ENCODE measurements at places on chromosomes 12 and 14. TPM values are rescaled to one million over a fixed set of nuclear protein-coding genes. Genes with fewer than 3 reads are reported as not detected.

DNA sequence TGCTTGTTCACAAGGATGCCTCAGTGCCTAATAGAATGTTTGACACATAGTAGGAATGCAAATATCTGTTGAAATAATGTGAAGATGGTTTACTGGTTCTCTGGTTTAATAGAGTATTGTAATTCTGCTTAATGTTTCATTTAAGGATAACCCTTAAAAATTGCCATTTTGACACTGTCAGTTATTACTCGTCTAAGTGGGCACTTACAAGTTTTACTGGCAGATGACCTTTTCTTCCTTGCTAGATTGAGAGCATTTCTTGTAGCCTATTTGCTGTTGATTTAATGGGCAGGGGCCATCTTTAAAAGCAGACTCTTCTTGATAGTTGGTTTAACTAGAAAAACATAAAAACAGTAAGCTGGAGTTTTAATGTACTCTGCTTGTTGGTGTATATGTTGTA is 1.9 kb downstream of the TMEM263 start:
- no peak for ATAC-seq

GRCh38 chr14:27077214-27077613 is 479.4 kb upstream of the NOVA1 start:
- ATAC-seq = no peak

AKT1 gene
- 57.3 TPM for total RNA-seq

GRCh38 chr12:12214635-12215131 is 52.2 kb downstream of the LRP6 start:
- no peak for ATAC-seq

TAS2R31 gene
- 0.92 TPM for total RNA-seq

LIN7A gene
- total RNA-seq = 0.56 TPM

GRCh38 chr14:89331398-89331797 is 85.6 kb downstream of the FOXN3 start:
- no peak for ATAC-seq

GRCh38 chr12:29088611-29089219 is 60.4 kb upstream of the FAR2 start:
- no peak for ATAC-seq

DNA sequence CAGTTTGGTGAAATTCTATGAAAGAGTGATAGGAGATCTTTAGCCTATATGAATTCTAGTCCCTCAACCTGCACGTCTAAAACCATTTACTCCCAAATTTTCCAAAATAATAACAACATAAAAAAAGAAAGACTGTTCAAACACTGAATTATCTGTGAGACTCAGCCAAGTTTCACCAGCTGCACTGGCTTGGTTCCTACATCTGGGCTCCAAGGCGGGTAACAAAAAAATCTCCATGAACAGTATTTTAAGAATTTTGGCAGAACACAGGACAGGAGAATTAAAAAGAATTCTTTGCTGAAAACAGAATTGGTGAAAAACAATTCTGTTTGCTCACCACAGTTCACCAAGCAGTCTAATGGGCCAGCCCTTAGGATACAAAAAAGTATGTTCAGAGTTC is 536.8 kb upstream of the ATP2B1 start:
- no peak for ATAC-seq

DNA sequence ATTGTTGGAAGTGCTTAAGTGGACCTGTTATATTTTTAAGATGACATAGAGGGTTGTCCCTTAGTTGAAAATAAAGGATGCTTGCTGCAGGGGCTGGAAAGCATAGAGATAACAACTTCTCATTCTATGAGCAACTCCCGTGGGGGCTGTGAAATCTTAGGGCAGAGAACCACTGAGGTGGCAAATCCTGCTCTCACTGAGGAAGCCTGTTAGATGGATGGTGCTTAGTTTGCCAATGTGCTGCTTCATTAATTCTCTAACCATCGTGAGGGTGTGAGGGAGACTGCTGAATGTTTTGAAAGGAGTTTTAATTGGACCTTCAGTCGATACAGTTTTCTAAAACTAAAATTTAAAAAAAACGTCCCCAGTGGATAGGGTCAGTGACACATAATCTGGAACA is 46.5 kb downstream of the PTPRO start:
- ATAC-seq = no peak

ZFHX2 gene
- 0.44 TPM for total RNA-seq

OASL gene
- total RNA-seq = 5.9 TPM

GRCh38 chr14:85027681-85028370 is 502.1 kb upstream of the FLRT2 start:
- ATAC-seq = no peak

LPAR5 gene
- total RNA-seq = 18.9 TPM

ARG2 gene
- 35.6 TPM for total RNA-seq

- ATAC-seq = no peak
These were observed 57.9 kb downstream of the FZD10 start for GRCh38 chr12:130219929-130220705.

DNAI7 gene
- not detected for total RNA-seq

TTC8 gene
- 12.8 TPM for total RNA-seq

DNA sequence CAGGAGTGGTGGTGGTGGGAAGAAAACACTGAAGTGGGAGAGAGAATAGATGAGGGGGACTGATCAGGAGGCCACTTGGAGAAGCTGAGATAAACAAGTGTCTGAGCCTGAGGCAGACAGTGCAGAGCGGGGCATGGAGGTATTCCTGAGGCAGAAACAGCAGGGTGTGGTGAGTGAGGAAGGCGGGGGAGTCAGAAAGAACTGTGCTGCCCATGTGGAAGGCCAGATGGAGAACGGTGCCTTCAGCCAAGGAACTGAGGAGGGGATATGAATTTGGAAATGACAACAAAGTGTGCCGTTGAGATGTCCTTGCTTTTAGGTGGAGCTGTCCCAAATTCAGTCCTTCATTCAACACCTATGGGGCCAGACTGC is 13.7 kb downstream of the APPL2 start:
- no peak for ATAC-seq

FLRT2 gene
- total RNA-seq = 2.1 TPM

DNA sequence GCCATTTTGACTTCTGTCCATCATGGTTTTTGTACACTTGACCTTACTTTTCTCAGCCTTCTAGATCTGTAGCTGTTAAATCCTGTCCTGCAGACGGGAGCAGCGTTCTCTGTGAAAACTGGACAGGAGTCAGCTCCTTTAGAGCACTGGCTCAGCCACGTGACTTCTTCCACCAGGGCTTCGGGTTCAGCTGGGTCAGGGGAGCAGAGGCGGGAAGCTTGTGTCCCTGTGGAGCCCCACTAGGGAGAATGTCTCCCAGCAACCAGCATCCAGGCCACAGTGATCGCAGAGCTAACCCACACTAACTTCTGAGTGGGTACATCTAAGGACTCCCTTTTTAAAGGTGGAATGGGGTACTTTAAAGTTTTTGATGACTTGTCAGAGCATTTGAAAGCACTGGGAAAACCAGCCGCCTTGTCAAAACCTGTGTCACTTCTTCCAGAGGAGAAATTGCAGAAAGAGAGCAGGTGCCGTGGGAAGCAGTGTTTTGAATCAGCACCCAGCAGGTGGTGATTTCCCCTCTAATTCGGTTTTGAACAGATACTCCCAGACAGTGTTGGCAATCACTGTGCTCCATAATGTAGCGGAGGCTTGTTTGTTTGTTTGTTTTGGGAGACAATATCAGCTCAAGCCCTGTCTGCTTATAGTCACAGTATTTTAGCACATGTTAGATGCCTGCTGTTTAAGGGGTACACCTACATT is 17.9 kb downstream of the DERA start:
- no peak for ATAC-seq

DNA sequence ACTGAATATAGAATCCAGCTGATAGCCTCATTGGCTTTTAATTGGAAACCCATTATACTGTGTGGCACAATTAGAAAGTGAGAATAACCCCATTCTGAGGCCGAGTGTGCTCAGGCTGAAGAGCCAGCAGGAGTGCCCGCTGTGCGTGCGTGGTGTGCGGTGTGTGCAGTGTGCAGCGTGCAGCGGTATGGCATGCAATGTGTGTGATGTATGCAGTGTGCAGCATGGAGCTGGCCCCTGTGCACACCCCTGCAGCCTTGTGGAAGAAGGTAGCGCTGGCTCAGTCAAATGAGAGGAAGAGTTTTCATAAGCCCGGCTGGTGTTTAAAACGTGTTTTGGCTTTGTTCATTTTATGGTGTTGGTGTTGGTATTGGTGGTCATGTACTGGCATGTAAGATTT is 22.9 kb downstream of the CKB start:
- peak; percentile 22 for ATAC-seq

CIROP gene
- not detected for total RNA-seq

DNA sequence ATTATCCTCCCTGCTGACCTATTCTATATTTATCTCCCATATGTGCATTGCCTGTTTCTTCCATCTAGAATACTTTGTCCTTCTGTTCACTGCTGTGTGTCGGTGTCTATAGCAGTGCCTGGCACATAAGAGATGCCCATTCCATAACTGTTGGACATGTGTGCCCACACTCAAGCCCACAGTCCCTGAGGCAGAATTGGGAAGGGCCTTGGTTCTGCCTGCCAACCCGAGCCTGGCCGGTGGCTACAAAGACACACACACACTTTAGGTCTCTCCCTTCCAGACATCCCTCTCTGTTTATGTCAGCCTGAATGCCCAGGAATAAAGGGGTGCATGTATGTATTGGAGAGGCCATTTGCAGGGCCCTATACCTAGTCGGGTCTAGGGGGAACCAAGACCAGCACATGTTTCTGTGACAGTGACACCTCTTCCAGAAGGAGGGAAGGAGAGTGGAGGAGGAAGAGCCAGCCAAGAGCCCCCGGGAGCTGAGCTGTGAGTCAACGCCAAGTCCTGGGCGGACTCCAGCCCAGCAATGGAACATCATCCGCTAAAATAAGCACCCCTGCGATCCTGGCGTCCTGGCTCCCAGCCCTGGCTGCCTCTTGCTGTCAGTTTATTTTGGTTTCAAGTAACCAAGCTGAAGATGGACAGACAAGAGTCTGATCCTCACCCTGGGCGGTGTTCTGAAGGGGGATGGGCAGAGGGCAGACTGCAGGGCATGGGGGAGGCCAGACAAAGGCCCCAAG is 4.3 kb upstream of the ASB2 start:
- ATAC-seq = no peak

GRCh38 chr14:99393059-99393655 is 87.5 kb downstream of the SETD3 start:
- ATAC-seq = peak; percentile 62

DNA sequence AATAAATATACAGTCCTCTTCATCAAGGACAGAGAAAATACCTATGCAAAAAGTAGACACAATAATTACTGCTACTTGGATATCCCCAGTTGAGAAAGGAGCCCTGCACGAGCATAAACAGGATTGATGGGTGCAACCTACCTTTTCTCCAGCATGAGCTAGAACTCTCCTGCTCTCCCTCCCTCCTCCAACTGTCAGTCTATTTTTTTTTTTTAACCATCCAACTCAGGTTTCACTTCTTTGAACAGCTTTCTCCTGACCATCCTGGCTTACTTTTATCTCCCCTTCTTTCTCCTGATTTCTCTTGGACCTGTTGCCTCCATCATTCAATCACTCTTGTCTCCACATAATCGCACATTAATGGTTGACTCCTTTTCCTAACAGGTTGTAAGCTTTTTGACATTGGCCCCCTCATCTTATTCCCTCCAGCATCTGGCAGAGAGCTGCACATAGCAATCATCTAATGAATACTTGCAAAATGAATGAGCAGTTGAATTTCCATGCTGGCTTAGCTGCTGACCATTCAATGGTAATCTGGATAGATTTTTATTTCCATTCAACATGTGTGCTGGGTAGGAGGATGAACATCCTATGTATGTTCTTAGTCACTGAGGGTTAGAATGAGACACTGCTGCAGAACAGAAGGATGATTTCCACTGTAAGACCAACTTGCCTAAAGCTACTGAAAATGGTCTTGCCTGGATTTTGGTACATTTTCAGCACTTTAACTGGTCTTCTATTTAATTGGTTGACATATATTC is 24.4 kb downstream of the MYBPC1 start:
- no peak for ATAC-seq

- no peak for ATAC-seq
These were observed 3.1 kb upstream of the NOXRED1 start for GRCh38 chr14:77426396-77426795.

ENDOU gene
- total RNA-seq = 66.9 TPM

DNA sequence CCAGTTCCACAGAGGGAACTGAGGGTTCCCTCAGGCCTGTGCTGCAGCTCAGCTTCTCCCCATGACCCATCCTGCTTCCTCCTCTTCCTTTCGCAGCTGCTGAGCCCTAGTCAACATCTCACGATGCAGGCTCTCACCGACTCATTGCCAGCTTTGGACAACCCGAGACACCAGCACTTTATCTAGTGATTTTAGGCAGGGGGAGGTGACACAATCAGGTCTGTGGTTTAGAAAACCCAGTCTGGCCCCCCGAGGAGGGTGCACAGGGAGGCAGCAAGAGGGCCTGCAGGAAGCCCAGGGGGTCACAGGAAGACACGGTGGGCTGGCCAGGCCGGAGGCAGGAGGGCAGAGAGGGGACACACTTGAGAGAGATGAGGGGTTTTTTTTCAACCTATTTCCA is 35.4 kb downstream of the DIO3 start:
- ATAC-seq = no peak

SERPINA12 gene
- not detected for total RNA-seq

DNA sequence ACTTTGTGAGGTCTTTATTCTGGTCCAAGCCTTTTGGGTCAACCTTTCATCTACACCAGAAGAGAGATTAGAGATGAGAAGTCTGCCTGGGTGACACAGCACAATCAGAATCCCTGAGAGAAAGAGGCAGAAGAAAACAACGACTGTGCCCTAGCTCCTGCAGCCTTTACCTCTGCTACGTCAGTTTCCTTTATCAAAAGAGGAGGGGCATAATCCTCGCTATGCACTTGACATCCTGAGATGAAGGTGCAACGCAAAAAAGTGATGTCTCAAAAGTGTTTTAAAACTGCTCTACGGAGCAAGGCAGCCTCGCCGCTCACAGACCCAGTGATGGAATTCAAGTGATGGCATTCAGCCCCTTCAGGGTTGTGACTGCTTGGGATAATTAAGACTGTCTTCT is 21.7 kb downstream of the ZDHHC22 start:
- no peak for ATAC-seq

DNA sequence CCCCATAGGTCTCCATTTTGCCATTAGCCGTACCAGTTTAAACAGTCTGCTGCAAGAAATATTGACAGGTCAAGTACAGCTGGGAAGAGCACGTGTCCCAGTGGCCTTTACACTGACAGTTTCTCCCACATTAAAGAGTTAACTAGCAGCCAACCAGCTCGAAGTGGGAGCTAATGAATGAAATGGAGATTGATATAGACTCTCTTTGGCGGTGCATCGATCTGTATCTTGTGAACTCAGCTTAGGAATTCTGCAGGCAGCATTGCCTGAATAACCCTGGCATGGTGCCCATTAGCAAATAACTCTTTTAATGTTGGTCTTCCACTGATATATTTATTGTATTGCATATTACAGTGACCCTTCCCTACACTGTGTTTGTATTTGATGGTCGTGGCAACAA is 319.4 kb downstream of the EGLN3 start:
- ATAC-seq = no peak

LMO3 gene
- total RNA-seq = 0.24 TPM

IL23A gene
- total RNA-seq = 1.8 TPM

DNA sequence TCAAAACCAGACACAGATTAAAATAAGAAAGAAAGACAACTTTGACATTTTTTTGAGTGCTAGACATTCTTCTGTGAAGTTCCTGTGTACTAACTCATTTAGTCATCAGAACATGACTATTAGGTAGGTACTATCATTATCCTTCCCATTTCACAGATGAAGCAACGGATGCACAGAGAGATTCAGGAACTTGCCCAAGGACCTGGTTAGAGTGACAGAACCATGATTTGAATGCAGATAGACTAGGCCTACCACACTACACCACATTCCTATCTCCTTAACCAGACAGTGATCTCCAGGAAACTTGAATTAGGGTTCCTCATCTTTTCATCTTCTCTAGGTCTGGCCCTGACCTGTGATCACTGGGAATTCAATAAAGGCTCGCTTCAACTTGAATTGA is 54.4 kb upstream of the MED13L start:
- peak; percentile 69 for ATAC-seq

GRCh38 chr12:15038137-15038536 is 65.3 kb downstream of the PDE6H start:
- ATAC-seq = no peak
